ENCODE measurements at places on chromosomes 1 and 21.

- DNase-seq, result no peak
Observed at GRCh38 chr1:205703072-205703471, 22.8 kb upstream of the SLC45A3 start.

DNA sequence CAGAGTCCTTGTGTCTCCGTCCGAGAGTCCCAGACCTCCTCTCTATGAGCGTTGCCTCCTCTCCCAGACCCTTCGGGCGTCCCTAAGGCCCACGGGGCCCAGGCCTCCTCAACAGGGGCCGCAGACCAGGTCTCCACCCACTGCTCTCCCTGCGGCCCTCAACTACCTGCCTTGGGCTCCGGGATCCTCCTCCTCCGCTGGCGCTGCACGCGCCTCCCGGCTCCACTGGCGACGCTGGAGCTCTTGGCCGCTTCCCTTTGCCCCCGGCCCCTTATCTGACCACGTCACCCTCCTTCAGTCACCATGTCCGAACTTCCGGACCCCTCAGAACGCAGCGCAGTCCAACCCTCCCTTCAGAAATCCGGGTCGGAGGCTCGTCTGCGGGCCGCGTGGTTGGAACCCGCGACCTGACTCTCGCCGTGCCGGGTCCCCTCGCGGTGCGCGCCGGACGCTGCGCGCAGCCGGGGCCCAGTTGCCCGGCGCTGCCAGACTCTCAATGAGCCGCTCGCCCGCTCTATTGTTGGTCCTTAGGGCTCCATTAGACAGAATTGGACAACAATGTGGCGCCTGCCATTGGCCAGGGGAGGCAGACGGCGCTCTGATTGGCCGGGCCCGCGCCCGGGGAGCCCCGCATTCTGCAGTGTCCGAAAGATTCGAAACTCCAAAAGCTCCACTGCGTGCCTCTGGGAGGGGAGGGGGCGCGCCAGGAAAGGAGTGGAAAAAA, at the start of gene DMRTA2:
DMRTA2 (minus strand) TSS at position 498 of the 724 bp plus-strand sequence. CDS start 1,907 bp downstream, outside the sequence.
- DNase-seq, result no peak

GRCh38 chr1:31712630-31713029, 8.8 kb upstream of the COL16A1 start:
- peak; percentile 85 for DNase-seq

- peak; percentile 10 for DNase-seq
Observed at GRCh38 chr1:174258148-174258550, 98.8 kb downstream of the RABGAP1L start.

DNA sequence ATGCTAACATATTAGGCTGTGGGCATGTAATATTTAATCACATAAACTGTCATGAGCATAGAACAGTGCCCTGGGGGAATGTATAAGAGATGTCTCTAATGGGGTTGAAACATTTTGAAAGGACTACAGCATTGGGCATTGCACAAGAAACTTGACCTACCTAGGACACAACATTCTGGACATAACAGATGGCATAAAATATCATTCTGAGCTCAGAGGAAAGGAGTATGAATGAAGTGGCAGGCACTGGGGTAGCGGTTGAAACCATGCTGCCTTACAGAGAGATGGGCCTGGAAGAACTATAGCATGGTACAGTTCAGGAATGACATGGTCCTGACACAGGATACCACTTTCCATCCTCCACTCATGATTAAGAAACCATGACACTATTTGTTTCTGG, 69.0 kb downstream of the LPAR3 start:
- no peak for DNase-seq

- no peak for DNase-seq
Observed at GRCh38 chr21:26550326-26550725, 22.8 kb downstream of the CYYR1 start.

DNA sequence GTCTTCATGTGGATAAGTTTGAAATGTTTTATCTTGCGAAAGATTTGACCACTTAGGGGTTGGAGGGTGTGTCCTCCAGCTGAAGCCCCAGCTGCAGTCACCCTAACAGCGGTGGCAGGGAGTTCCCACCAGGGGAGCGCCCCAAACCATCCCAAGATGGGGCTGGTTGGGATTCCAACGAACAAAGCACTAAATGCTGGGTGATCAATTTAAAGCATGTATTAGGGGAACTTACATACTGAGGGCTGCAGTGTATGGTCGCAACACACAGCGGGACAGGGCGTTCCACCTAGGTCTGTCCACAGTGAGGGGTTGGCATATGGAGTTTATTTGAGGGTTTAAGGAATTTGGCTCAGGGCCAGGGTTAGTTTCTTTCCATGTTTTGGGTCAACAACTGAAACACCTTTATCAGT, 26.3 kb downstream of the SLC37A1 start:
- DNase-seq, result no peak

DNA sequence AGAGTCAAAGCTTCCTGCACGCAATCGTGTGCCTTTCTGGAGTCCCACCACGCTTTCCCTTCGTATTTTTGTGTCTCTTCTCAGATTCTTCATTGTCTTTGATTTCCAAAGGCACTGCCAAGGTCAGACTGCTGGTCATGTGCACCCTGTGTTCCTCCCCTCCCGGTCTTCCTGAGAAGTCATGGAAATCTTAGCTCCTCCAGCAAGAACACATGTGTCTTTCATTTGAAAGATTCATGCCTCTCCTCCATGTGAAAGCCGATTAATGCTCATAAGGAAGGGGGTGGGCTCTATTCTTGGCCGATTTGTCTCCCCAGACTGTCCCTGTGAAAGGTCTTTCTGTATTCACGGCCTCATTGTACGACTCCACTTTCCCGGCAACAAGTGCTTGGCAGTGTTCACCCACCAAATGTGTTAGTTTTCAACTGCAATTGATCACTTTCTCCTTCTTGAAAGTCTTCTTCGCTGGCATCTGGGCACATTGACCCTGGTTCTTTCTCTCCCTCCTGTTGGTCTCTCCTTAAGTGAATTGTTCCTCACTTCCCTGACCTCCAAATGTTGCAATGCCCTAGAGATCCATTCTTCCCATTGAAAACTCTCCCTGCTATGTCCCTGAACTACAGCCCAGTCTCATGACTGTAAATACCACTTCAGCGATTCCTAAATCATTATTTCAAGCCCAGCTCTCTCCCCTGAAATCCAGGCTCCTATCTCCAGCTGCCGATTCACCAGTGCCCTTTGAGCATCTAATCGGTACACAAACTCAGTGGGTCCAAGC, 25.4 kb downstream of the MX2 start:
- DNase-seq, result no peak

DNA sequence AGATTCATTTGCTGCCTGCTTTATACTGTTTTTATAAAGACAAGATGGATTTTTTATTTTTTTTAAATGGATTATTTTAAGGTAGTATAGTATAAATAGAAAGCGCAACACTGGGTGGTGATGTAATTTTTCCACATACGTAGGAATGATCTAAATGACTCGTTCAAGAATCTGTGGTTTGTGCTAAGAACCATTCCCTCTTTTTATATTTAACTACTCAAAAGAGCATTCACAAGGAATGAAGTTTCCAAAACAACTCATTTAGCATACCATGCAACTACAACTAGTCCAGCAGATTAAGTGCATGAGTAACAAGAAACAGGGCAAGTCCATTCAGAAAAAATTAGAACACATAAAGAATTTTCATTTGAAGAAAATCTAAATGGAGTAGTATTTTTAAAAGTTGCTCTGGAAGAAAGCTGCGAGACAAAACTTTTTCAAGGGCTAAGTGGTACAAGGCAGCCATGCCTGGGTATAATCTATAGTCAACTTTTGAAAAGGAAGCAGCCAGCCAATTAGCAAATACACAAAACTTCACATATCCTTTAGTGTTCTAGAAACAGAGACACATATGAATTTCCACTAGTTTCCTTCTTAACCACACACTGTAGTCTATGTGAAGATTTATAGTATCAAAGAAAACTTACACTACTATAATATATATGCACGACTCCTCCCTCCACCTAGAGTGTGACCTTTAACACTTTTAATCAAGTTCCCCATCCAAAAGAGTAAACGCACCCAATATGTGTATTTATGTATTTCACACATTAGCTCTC, 23.4 kb downstream of the GTF2B start:
- peak; percentile 22 for DNase-seq

GRCh38 chr1:159786966-159787365, 6.2 kb downstream of the DUSP23 start:
- DNase-seq, result no peak

GRCh38 chr21:45506836-45507522, 35.3 kb downstream of the SLC19A1 start:
- DNase-seq, result no peak

GRCh38 chr1:162319493-162320175, 57.0 kb downstream of the SPATA46 start:
- no peak for DNase-seq

DNA sequence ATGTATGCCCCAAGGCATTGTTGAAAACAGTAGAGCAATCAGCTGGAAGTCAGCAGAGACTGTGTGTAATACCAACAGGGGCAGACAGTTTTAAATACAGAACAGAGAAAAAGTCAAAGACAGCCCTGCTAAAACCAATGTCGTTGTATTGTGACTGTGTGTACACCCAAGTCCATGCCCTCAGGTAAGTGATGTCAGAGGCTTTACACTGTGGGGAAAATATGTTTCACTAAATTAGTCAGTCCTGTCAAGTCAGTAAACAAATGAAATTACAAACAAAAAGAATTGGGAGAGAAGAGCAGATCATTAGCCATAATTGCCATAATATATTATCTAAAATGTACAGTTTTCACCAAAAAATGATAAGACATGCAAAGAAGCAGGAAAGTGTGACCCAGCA, 2.4 kb upstream of the CYP2J2 start:
- no peak for DNase-seq

DNA sequence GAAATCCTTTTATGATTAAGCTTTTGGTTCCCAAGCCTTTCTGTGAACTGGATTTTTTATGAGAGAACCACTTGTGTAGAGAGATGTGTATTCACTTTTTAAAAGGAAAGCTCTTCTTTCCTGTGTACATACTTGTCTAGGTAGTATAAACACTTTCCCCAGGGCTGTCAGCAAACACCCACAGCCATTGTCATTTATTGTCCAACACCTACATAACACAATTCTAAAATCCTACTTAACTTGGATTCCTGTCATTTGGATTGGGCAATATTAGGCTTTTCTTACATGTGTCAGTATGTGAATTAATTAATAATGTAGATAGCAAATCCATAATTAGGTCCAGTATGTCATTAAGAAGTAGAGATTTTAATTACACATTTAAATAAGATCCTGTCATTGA, 12.3 kb downstream of the DDX20 start:
- no peak for DNase-seq

GRCh38 chr1:53315046-53315445, 12.8 kb downstream of the LRP8 start:
- DNase-seq, result no peak

- no peak for DNase-seq
Observed at GRCh38 chr1:12738934-12739333, 7.1 kb upstream of the CFAP107 start.

DNA sequence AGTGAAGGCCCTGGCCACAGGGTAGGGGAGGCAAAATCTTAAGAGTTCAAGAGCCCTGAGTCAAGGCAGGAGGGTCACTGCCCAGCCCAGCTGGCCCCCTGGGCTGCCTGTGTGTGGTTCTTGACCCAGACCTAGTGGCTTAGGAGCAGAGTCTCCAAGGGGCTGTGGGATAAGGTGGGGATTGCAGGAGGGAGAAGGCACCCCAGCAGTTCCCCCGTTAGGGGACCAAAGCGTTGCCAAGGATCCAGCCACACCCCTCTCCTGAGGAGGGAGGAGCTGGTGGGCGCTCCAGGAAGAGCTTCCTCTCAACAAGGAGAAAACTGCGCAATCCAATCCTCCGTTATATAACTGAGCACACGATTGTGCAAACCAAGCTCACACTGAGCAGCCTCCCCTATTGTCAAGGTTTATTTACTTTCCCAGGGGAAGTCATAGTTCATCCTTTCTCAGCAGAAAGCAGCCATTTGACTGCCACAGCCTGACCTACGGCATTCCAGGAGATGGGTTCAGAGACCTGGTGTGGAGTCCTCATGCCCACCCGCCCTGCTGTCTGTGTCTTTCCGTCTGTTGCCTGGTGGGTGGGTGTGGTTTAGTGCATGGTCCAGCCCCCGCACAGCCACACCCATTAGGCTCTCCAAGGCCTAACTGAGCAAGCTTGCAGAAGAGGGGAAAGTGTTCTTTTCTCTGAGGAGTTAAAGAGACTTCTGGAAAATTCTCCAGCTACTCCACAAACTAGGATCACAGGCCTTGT, 3.5 kb downstream of the EPHX1 start:
- peak; percentile 57 for DNase-seq

DNA sequence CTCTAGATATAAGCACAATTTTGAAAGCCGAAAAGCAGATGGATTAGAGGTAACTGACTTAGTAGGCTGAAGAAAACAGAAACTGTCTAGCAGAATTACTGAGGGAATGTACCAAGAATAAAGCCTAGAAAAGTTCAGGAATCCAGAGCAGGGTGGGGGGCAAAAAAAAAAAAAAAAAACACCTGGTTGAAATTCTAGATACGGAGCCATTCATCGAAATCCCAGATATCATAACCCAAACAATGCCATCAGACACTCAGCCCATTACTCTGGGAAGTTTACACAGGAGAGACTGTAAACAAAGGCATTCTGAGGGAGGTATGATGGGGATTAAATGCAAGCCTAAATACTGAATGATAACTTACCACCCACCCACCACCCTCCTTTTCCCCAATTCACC, 45.6 kb downstream of the ENAH start:
- no peak for DNase-seq

DNA sequence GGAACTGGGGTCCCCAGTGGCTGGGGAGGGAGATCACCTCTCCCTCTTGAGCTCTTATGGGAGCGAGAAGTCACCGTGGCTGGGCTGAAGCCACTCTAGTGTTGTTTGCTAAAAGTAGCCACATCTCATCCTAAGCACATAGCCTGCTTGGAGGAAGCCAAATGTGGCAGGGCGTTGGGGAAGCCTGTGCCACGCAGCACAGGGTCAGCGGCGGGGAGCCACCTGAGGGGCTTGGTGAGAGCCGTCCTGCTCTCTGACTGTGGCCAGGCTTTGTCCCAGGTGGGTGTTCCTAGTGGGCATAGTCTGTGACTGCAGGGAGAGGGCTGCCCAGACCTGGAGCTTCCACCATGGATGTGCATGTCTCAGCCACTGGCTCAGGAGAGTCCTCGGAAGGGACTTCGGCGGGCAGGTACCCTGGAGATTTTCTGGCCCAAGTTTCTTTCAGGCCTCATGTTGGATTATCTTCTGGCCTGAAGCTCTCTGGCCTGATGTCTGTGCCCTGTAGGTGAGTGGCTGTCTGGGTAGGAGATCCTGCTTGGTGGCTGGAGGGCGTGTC, 38.9 kb downstream of the MORN1 start:
- DNase-seq, result no peak

DNA sequence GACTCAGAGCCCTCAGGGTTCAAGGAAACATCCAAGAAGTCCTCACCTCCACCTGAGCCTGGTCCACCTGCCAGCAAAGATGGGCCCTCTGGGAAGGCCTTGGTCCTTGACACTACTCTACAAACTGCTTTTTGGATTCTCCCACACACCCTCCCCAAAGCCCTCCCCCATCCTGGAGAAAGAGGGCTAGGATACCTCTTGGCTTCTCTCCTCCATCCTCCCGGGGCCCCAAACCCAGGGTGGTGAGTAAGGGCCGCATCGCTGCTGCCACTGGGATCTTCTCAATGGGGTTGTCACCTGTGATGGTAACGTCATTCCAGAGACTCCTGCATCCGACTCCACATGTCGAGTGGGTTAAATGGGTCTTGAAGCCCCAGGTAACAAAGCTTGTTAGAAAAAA, 26.6 kb downstream of the MATN1 start:
- DNase-seq, result no peak

Measured in GM04504 (cell line).